ENCODE measurements at places on chromosomes 6 and 20.

DNA sequence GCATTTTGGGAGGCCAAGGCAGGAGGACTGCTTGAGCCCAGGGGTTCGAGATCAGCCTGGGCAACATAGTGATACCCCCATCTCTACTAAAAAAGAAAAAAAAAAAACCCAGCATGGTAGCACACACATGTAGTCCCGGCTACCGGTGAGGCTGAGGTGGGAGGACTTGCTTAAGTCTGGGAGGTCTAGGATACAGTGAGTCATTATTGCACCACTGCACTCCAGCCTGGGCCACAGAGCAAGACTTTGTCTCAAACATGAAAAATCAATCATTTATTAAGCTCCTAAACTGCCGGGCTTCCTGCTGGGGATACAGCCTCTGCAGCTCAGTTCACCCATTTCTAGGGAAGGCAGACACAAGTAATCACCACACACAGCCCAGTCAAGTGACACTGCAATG, 7.3 kb upstream of the USP45 start:
- DNase-seq, result no peak

- DNase-seq, result no peak
These were observed 27.0 kb downstream of the SNAI1 start for GRCh38 chr20:50009521-50010454.

DNA sequence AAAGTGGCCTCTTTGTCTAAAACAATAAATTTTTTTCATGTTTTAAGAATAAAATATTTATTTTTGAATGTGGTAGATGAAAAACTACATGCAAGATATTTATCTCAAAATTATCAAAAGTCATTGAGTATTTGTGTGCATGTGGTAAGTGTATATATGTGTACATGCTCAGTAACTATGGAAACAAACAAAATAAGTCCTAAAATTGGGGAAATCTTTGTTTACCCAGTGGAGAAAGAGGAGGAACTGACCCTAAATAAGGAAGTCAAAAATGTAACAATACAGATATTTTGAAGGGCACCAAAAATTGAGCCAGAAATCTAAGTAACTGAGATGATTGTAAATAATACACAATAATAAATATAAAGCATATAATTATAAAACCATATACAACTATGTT, 639.2 kb downstream of the MAFB start:
- no peak for DNase-seq

DNA sequence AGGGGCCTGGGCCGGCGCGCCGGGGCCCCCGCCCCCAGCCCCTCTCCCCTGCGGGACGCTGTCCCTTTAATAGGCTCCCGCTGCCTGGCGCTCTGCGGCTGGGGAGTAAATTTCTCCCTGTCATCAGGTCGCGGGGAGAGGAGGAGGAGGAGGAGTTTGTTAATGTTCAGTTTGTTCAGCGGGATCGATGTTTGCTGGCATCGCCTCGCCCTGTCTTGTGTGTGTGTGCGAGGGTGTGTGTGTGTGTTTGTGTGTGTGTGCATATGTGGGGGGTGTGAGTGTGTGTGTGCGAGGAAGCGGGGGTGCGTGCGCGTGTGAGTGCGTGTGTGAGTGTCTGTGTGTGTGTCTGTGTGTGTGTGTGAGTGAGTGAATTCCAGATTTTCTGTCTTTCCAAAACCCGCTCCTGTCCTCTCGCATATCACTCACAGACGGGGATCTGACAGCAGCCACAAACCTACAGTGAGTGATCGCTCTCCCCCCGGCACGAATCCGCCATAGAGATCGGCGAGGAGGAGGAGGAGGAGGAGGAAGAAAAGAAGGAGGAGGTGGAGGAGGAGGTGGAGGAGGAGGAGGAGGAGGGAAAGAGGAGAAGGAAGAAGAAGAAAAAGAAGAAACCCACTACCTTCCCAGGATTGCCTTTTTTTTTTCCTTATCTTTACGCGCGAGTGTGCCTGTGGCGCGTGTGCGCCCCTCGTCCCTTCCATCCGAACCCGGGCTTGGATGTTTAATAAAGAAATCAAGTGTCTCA, at the start of gene TSHZ2:
TSHZ2 (plus strand) TSS at position 169 of the 748 bp plus-strand sequence. CDS start 936 bp downstream, outside the sequence.
- DNase-seq, result no peak

GRCh38 chr6:114343782-114344144, 940 bp upstream of the HS3ST5 start:
- DNase-seq, result no peak

Measured in NCI-H2171 treated with DMSO at 0.1 percent for 48 hours (cell line).